Pancreas (tissue), 10 donors: ENCODE measurements at places on chromosomes 5 and 9.

DNA sequence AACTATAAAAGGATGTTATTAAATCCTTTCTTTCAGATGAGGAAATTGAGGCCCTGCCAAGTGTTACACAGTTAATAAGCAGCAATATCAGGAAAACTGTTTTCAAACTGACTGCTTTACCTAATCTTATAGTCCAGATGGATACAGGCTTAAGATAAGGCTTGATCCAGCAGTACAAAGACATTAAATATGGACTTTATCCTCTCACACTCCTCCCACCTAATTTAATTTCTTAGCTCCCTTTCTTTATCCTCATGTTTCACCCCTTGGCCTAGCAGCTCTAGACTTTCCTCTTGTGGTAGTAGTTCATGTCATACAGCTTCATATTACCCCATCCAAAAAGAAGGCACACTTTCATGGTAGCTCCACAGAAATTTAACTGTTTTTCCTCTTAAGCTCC lies 164.5 kb downstream of the BAAT start:
- DNase-seq: no peak

- no peak for DNase-seq
Observed at GRCh38 chr9:85421641-85422040, 320.1 kb downstream of the AGTPBP1 start.

GRCh38 chr5:75461679-75462078 lies 49.8 kb downstream of the CERT1 start:
- DNase-seq: no peak

DNA sequence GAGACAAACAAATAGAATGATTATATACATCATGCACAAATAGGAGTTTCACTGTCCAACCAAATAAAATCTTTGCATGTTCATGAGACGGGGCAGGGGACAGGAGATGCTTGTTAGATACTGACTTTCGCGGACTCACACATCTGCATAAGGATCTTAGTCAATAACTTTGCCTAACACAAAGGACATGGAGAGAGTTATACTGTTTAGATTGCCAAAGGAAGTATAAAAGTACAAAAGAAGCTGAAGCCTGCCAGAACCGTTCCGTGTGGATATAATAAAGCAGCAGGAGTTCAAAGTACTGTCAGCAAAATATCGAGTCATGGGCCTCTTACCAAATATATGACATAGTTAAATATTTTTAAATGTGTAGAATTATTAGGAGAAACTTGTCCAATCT lies 1148.4 kb downstream of the EFNA5 start:
- DNase-seq: no peak

- no peak for DNase-seq
Observed at GRCh38 chr5:124631874-124632550, 114.4 kb downstream of the ZNF608 start.

- no peak for DNase-seq
Observed at GRCh38 chr9:6634444-6634843, 11.1 kb downstream of the GLDC start.

- no peak for DNase-seq
Observed at GRCh38 chr5:93294996-93295395, 286.0 kb downstream of the NR2F1-AS1 start.

- no peak for DNase-seq
Observed at GRCh38 chr5:145347026-145347616, 488.0 kb downstream of the PRELID2 start.

- DNase-seq: no peak
Observed at GRCh38 chr9:102740578-102740977, 254.6 kb upstream of the CYLC2 start.

DNA sequence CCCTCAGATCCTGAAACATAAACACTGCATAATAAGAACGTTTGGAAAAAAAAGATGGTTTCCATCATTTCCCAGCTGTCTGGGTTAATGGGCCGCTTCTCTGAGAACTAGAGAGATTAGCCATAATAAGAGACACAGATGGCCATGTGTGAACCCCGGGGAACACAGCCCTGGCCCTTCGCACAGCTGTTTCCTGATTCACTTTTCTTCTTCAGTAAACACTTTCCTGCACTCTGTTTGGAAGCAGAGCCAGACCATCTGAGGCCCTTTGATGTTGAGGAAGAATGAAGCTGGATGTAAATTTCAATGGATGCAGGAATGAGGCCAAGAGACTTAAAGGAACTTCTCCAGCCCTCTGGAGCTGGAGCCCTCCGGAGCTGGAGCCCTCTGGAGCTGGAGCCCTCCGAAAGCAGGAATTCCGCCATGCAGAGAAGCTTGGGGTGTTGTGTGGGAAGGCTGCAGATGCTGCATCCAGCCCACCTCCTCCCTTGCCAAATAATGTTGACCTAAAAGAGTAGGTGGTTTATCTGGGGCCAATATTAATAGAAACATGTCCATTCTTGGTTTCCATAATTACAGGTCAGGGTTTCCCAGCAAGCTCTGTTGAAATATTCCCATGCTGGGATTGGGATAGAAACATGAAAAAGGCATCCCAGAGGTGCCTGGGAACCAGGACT lies 218.9 kb downstream of the NXNL2 start:
- DNase-seq: no peak

- DNase-seq: no peak
Observed at GRCh38 chr5:56048124-56048523, 53.4 kb upstream of the IL6ST start.

- no peak for DNase-seq
Observed at GRCh38 chr5:58407042-58407719, 52.7 kb downstream of the PLK2 start.

GRCh38 chr9:125513668-125514413 lies 193.2 kb downstream of the MAPKAP1 start:
- DNase-seq: peak; percentile 57

- DNase-seq: no peak
Observed at GRCh38 chr5:119271758-119272730, 83.8 kb upstream of the TNFAIP8 start.

- peak; percentile 49 for DNase-seq
Observed at GRCh38 chr9:124503713-124504529, 3.3 kb downstream of the NR5A1 start.

GRCh38 chr5:141858079-141858765 lies 20.0 kb downstream of the PCDH1 start:
- DNase-seq: no peak

DNA sequence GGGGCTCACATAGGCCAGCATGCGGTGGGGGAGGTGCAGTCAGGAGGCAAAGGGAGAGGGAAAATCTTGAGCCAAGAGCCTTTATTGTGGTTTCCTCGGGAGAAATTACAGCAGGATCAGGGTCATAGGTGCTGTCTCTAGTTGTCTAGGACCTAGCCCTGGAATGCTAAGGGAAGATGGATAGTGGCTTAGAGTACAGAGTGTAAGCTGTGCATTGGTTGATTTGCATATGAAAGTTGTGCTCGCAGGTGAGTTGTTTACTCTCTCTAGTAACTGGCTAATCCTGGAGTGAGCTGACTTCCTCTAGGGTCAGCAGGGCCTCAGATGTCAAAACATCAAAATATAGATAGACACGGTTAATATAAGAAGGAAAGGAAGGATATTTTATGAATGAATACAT lies 877.7 kb downstream of the TLE4 start:
- no peak for DNase-seq

- DNase-seq: no peak
Observed at GRCh38 chr5:79172269-79172668, 60.7 kb downstream of the BHMT start.

DNA sequence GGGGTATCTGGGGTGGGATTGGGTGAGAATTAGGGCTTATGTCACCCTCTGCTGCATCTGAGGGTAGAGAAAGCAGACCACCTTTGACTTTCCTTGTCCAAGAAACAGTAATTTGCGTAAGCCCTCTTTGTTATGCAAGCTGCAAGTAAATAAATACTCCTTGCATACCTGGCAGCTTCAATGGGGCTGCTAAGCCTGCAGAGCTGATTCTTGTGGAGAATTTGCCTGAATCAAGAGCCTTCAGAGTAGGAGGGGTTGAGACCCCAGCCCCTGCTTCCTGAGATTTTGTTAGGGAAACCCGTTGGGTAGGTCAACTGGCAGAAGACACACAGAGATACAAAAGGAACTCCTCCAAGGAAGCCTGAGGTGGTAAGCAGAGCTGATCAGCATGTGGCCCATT lies 515.1 kb downstream of the DMAC1 start:
- no peak for DNase-seq

- no peak for DNase-seq
Observed at GRCh38 chr9:30075451-30076199, 2308.8 kb upstream of the ACO1 start.

DNA sequence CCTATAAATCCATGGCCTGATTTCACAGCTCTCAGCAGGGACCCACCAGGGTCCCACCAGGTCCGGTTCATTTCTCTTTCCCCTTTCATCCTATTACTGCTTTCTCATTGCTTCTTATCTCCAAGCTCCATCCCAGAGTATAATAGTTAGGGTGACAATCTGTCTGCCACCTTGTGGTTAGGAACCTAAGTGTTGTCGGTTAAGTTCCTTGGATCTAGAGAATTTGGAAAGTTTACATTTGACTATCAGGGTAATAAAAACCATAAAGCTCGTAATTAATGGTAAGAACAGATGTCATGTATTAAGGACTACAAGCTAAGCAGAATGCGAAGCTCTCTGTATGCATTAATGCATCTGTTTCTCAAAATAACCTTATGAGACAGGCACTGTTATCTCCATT lies 259.1 kb downstream of the SH3GL2 start:
- no peak for DNase-seq

DNA sequence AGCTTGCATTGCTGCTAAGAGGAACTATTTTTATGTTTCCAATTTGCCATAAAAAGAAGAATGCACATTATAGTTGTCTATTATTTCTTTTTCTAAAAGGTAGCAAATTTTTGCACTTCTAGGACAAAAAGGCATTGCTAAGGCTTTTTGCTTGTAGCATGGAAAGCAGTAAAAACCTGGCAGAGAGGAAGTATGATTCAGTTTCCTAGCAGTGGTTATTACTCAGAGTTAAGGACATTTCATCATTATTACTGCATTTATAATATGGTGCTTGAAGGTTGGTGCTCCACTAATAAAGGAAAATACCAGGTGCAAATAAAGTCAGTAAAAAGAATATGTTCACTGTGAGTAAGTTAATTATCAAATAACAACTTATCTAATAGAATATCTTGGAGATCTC lies 179.8 kb upstream of the PLPPR1 start:
- no peak for DNase-seq

GRCh38 chr9:89116064-89116804 lies 62.4 kb downstream of the SHC3 start:
- no peak for DNase-seq

DNA sequence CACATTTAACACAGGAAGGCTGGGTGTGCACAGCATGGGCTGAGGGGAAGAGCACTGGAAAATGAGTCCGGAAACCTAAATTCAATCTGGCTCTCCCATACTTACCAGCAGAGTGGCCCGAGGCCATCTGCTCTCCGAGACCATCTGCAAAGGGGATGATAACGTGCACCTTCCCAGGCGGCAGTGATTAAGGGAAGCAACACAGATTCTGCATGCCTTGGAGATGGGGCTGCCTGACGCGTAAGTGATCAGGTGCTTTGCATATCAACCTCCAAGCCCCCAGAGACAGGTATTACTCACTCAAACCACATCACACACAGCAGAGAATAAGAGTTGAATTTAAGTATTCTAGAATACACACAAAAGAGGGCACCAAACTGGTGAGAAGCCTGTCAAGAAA lies 9.1 kb downstream of the EPB41L4B start:
- DNase-seq: no peak

GRCh38 chr5:159784993-159785392 lies 131.3 kb upstream of the ADRA1B start:
- DNase-seq: no peak

DNA sequence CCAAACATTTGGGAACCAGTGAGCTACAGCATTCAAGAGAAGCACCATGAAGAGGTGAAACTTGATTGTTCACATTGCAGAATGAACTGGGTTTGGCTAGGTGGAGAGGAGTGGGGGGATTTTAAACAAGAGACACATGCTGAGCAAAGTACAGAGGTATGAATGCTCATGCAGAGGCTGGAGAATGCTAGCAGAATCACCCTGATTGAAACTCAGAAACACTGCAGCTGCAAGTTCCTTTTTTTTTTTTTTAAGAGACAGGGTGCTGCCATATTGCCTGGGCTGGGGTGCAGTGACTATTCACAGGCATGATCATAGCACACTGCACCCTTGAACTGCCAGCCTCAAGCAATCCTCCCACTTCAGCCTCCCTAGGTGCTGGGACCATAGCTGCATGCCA lies 35.1 kb downstream of the DENND1A start:
- no peak for DNase-seq

DNA sequence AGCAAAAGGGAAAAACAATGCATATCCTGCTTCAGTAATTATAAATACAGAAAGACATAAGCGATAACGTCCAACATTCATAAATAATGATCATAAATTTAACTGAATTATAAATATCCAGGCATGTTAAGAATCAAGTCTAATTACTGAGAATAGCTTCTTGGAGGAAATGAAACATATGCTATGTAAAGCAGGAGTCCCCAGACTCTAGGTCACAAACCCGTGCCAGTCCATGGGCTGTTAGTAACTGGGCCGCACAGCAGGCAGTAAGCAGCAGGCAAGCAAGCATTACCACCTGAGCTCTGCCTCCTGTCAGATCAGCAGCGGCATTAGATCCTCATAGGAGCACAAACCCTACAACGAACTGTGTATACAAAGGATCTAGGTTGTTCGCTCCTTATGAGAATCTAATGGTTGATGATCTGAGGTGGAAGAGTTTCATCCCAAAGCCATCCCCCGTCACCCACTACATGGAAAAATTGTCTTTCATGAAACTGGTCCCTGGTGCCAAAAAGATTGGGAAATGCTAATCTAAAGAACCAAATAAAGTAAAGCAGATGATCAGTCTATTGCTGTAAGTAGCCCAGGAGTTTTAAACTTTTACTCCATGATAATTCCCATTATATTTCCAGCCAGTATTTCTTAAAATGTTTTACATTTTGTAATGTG lies 50.4 kb downstream of the CERT1 start:
- no peak for DNase-seq

DNA sequence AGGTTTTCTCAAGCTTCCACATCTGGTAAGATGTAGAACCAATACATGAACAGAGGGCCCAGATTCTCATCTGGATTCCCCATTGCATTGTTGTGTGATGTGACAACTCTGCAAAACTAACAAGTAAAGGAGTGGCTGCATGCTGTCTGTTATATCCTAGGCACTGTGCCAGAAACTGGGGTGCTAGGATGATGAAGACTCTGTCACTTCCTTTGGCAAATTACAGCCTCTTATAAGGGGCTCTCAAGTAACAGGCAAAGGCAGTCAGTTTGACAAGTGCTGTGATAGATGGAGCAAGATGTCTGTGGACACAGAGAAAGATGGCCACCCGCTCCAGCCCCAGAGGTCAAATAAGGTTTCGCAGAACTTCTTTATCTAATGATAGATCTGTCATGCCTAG lies 115.7 kb downstream of the PAPPA start:
- no peak for DNase-seq
